Breast epithelium (tissue), 4 donors: ENCODE measurements at places on chromosomes 4 and X.

GRCh38 chrX:13759152-13759718 is 24.7 kb downstream of the OFD1 start:
- H3K4me1 ChIP-seq: peaks cover 4% of the 10 kb centered on the region
- no peaks in the 10 kb centered on the region for H3K36me3 ChIP-seq
- no peaks in the 10 kb centered on the region for H3K27me3 ChIP-seq
- DNase-seq: no peak
- no peak overlapping the region for H3K27ac ChIP-seq
- H3K4me3 ChIP-seq: no peak overlapping the region

DNA sequence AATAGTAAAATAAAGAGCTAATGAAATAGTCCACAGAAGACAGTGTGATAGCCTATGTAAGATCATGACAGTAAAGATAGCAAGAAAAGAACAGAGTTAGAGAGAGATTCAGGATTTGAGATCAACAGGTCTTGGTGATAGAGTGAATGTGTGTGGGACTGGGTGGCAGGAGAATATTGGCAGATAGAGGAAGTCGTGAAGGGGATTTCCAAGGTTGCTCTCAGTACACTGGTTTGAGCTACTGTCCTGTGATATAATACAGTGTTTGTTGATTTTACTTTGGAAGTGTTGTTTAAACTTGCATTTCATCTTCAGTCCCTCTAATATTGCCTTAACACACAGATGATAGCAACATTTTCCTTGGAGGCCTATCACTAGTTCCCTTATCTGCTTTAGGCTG is 44.1 kb downstream of the DTHD1 start:
- H3K36me3 ChIP-seq: no peaks in the 10 kb centered on the region
- H3K27me3 ChIP-seq: no peaks in the 10 kb centered on the region
- H3K4me3 ChIP-seq: no peak overlapping the region
- no peak for DNase-seq

DNA sequence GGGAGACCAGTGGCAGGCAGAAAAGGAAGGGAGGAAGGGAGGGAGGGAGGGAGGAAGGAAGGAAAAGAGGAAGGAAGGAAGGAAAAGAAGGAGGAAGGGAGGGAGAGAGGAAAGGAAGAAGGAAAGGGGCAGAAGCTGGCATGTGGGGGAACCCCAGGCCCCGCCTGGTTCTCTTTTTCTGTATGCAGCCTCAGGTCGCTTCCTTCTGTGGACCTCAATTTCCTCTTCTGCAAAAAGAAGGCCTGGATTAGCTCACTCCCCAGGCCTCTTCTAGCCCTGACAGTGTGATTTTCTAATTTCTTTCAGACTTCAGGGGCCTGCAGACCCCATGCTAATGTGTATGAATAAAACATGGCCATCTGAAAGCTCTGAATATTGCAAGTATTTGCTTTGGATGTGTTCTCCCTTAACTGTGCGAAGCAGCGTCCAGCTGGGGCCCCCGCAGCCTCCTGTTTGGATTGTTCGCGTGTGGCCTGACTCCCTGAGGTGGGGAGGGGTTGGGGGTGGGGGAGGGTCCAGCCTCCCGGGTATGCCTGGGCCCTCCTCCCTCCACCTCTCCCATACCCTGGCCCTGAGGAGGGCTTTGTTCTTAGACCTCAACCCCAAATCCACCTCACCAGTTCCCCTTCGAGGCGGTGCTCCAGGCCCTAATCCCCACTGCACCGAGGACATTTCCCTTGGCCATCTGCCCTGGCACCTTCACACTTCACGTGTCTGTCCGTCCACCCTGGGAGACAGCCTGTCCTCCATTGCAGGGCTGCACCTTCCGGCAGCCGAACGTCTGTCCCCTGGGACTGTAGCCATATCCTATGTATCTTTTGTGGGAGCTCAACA is 199.9 kb upstream of the ATP6AP2 start:
- H3K4me1 ChIP-seq: no peaks in the 10 kb centered on the region
- no peaks in the 10 kb centered on the region for H3K36me3 ChIP-seq
- H3K4me3 ChIP-seq: no peak overlapping the region
- DNase-seq: no peak
- no peak overlapping the region for H3K27ac ChIP-seq
- H3K27me3 ChIP-seq: no peaks in the 10 kb centered on the region

- DNase-seq: no peak
- no peaks in the 10 kb centered on the region for H3K4me1 ChIP-seq
- peaks cover 34% of the 10 kb centered on the region for H3K27me3 ChIP-seq
- H3K27ac ChIP-seq: no peak overlapping the region
- H3K4me3 ChIP-seq: no peak overlapping the region
Measured at GRCh38 chrX:133838761-133839676, 146.4 kb downstream of the GPC3 start.

GRCh38 chr4:42676066-42676951 is 19.4 kb upstream of the ATP8A1 start:
- peaks cover 26% of the 10 kb centered on the region for H3K27me3 ChIP-seq
- DNase-seq: no peak
- no peak overlapping the region for H3K27ac ChIP-seq
- H3K4me3 ChIP-seq: no peak overlapping the region
- H3K4me1 ChIP-seq: no peaks in the 10 kb centered on the region
- H3K36me3 ChIP-seq: no peaks in the 10 kb centered on the region

DNA sequence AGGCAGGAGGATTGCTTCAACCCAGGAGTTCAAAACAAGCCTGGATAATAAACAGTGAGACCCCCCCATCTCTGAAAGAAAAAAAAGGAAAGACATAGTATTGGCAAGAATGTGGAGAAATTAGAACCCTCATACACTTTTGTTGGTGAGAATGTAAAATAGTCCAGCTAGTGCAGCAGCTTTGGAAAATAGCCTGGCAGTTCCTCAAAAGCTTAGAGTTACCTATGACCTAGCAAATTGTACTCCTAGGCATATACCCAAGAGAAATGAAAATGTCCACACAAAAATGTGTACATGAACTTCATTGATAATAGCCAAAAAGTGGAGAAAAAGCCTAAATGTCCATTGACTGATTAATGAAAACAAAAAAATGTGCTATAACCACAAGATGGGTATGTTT is 21.3 kb downstream of the THAP9 start:
- no peak overlapping the region for H3K4me3 ChIP-seq
- H3K27ac ChIP-seq: no peak overlapping the region
- no peak for DNase-seq
- no peaks in the 10 kb centered on the region for H3K4me1 ChIP-seq

- no peak for DNase-seq
- peaks cover 16% of the 10 kb centered on the region for H3K27me3 ChIP-seq
- no peak overlapping the region for H3K27ac ChIP-seq
- no peaks in the 10 kb centered on the region for H3K36me3 ChIP-seq
- no peak overlapping the region for H3K4me3 ChIP-seq
Measured at GRCh38 chrX:25226151-25226550, 210.4 kb upstream of the ARX start.

DNA sequence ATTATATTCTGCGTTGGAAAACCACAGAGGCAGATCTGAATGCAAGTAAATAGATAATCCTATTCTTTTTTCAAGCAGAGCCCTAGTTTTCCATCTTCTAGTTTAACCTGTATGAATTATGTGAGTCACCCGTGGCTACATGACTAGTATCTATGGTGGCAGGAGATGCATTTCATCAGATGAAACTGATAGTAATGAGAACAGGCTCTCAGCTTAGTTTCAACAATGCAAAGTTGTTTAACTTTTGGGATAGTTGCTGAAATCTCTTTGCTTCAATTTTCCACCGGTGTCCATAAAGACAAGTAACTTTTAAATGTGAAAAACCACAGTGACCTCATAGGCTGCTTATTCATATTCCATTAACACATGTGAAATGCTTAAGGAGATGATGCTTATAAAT is 1317.4 kb upstream of the TENM3 start:
- H3K36me3 ChIP-seq: no peaks in the 10 kb centered on the region
- DNase-seq: no peak
- no peaks in the 10 kb centered on the region for H3K27me3 ChIP-seq
- H3K4me1 ChIP-seq: no peaks in the 10 kb centered on the region
